ENCODE measurements at places on chromosomes 13 and 19. TPM values are rescaled to one million over a fixed set of nuclear protein-coding genes. Genes with fewer than 3 reads are reported as not detected.

DNA sequence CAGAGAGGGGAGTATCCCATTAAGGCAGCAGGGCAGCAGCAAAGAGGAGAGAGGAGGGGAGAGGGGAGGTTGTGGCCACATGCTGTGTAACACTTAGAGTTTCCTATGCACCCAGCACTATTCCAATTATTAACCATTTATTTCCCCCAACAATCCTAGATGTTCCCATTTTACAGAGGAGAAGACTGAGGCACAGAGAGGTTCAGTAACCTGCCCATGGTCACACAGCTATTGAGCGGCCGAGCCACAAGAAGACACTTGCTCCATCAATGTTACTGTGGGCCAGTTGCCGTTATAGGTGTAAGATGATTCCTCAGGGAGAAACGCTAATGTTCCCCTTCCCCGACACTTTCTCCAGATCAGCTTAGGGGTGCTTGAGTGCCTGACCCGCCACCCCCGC lies 69.2 kb downstream of the INSR start:
- no peak for DNase-seq

DNA sequence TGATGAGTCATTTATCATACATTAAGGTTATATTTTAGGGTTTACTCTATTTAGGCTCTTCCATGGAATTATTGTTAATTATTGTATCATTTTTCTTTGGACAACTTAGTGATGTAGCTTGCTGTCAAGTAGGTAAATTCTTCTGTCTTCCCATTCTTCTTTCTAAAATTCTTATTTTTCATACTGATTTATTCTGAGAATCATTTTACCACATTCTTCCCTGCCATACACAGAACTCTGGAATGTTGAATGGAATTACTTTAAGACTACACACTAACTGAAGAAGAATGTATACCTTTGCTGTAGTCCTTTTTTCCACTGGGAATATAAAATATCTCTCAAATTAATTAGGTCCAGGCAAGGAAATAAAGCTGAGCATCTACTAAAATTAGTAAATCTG lies 24.5 kb upstream of the SLC7A1 start:
- no peak for DNase-seq

The ZNF541 gene
- total RNA-seq, result 0.04 TPM

DNA sequence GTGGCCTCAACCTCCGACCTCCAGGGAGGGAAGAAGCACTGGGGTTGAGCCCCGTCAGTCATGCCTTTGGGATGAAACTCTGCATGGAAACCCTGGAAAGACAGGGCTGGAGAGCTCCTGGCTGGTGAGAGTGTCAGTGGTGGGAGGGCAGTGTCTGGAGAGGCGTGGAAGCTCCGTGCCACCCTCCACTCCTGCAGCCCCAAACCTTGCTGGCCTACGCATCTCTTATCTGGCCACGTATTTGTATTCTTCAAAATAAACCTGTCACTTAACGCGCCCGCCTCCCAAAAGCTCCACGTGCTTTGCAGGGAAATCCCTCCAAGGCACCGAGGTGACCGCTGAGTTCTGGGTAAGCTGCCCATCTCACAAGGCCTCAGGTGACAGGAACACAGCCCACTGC lies 84.3 kb downstream of the TEX29 start:
- no peak for DNase-seq

GRCh38 chr13:51435002-51435578 lies 17.7 kb downstream of the INTS6 start:
- no peak for DNase-seq

DNA sequence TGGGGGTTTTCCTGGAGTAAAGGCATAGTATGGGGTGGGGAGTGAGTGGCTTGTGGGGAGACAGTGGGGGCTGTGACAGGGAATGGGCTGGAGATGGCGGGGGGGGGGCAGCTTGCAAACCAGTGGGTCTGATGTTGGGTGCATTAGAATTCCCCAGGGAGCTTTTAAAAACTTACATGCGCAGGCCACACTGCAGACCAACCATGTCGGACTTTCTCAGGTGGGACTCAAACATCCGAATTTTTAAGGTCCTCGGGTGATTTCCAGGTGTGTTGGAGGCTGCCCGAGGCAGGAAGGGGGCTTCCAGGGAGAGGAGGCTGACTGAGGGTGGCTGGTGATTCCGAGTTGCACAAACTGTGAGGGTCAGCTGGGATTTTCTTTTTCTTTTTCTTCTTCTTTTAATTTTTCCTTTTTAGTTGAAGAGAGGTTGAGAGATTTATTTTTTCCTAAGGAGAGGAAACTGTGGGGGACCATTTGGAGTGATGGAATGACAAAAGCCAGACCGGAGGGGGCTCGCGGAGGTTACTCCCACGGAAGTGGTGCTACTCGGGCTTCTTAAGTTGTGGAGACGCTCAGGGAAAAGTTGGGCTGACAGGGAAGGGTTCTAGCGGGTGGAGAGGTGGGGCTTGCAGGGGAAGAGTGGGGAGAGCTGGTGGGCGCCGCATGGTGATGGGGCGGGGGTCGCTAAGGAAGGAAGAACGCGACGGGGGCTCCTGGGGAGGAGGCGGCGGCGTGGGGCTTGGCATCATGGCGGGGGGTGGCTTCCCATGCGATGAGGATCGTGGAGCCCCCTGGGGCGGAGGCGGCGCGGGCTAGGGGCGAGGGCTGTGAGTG lies 997 bp upstream of the CACNG8 start:
- DNase-seq, result no peak

DNA sequence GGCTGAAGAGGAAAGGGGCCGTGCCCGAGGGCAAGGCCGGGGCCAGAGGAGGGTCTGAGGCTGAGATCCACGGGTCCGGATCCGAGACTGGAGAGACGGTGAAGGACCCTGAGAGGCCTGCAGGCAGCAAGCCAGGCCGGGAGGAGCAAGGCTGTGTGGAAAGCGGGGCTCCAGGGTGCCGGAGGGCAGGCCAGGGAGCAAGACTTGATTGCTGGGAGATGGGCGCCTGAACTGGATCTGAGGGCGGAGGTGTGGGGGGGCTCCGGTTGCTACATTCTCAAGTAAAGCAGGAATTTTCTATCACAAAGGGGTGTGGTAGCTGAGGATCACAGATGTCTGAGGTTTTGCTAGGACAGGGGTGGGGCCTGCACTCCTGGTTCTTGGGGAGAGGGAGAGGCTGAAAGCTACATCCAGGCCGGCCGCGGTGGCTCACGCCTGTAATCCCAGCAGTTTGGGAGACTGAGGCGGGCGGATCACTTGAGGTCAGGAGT lies 3.8 kb downstream of the MAMSTR start:
- DNase-seq, result no peak
